ENCODE measurements at places on chromosomes 1 and 21.

DNA sequence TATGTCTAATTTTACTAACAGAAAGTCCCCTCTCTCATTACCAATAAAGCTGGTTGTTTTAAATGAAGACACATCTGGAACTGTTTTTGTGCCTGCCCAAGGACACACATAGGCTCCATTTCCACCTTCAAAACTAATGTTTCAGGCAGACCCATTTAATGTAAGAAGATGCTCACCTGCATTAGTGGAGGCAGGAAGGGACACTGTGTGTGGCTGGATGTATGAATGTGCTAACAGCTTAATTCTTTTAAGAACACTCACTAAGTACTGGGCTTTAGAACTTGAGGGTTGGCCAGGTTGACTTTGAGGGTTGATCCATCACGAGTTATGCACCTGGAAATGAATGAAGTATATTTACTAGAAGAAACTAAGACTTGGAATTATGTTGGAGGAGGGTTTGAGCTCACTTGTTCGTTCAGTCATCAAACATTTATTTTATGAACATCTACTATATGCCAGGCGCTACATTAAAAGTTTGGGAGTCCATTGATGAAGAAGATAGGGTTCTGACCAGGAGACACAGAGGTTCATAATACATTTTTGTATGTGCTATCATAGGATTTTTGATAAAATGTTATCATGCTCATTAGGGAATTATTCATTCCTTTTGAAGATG, 5.4 kb downstream of the JUN start:
- DNase-seq = no peak

GRCh38 chr1:170077926-170078325, 3.4 kb upstream of the KIFAP3 start:
- no peak for DNase-seq

- no peak for DNase-seq
Measured at GRCh38 chr1:62068416-62068843, 126.2 kb upstream of the L1TD1 start.

DNA sequence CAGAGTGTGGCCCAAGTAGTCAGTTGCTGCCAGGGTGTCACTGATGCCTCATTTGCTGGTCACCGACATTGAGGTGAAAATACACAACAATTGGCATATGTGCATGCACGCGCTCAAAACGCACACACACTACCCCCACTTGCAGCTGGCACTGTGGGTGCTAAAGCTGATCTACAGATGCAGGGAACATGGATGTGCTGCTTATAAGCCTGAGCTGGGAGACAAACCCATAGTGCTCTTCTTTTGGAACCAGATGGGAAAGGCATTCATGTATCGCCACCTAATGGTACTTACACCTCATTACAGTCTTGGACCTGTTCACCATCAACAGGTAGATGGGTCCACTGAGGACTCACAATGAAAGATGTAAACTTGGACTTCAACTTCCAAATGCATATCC, 70.3 kb upstream of the CAMK1G start:
- DNase-seq = peak; percentile 70

DNA sequence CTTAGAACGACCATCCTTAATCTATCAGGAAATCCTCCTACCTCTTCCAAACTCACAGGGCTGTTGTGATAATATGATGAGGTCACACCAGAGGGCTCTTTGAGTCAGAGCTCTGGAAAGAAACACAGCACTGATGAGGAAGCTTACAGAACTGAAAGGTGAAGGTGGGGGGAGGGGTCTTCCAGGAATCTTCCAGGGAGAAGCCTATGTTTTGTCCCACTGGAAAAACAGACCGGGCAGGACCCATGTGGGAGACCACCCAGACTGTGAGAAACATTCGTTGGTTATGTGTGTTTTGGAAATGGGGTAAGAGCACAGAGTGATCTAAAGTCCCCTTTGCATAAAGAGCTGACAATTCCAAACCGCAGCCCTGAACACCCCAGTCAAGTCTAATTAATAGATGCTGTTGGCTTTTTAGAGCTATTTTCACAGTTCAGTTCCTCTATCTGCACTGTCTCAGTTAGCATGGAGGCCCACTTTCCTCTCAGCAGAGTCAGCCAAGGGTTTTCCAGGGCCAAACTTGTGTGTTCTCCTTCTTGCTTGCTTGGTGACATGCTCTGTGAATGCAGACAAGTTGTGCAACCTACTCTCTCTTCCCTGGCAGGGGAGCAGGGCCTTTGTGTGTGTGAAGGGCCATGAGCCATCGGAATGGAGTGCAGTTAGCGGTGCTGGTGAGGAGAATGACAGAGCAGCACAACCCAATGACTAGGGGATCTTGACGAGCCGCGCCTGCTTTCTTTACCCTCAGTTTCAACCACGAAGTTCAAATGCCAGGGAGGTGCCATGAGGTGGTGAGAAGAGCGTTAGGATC, 12.3 kb downstream of the PHLDA3 start:
- DNase-seq = peak; percentile 4

GRCh38 chr1:37875833-37876232, 16.4 kb upstream of the MTF1 start:
- no peak for DNase-seq

- no peak for DNase-seq
Measured at GRCh38 chr1:99943223-99943794, 26.5 kb upstream of the SLC35A3 start.

DNA sequence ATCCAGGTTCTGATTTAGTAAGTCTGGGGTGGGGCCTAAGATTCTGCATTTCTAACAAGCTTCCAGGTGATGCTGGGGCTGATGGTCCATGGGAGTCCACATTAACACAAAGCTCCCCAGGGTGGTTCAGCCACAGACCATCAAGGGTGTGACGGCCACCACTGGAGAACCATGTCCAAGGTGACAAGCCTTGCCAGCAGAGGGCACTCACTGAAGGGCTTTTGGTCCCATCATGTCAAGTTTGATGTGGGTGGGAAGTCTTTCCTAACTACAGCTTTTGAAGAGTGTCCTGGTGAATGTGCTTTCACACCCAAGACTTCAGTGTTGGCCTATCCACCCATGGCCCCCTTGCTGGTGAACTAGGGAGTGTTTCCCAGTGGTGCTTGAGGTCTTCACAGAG, 67.1 kb downstream of the UBE2T start:
- DNase-seq = peak; percentile 15

DNA sequence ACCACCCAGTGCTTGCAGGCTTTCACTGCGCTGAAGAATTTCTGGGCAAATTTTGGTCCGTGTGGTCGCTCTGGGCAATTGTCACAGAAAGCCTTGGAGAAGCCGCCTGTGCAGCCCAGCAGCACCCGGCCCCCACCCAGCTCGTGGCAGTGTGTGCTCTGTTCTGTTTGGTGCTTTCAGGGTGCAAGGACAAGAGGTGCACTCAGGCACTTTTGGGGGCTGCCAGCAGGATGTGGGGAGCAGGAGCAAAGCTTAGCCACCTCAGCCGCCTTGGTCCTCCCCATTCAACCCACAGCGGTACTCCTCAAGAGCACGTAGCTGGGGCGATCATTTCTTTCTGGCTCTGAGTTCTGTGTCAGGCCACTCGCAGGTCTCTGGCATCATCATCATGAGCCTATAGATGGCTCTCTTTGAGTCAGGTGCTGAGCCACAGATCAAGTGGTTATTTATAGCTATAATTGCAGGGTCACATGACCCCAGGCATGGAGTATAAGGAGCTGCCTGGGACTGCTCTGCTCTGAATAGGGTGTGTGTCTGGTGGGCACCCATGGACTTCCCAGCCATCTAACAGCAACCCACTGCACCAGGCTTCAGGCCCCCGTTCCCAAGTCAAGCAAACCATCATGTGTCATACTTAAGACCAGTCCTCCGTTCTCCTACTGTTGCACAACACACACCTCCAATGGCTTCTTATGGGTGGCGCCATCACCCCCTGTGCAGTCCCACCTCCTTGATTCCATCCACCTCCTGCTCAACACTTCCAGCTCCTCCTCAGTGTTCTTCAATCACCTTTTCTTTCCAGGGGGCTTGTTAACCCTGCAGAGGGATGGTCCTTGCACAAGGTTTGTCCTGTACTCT, 18.1 kb upstream of the TENT5C start:
- no peak for DNase-seq

DNA sequence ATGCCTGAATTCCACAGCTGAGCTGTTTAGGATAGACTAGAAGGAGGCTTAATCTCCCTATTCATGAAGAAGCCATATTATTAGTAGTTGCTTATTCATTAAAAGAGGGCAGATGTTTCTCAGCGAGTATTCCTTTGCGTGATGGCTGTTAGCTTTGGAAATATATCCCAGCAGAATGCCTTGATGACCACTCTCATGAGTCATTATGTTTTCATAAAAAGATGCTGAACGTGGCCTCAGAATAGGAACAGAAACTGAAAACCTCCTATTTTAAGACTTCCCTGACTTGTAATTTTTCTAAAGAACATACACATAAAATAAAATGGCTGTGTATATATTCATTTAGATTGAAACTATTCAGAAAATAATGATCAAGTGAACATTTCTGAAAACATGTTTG, 9.6 kb upstream of the PLA2G4A start:
- no peak for DNase-seq

DNA sequence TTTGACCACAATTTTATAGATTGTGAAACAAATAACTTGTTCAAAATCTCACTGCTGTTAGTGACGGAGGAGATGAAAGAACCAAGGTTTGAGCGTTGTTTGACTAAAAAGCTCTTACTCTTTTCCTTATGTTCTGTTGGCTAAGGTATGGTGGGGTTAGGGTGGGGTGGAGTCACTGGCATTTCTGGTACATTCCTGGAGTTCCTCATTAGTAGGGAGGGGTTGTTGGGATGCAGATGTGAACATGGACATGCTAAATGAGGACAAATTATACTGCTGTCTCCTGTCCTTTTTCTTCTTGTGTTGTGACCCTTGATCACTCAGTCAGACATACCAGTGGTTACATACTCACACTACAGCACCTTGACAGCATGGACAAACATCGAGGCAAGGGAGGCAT, 26.2 kb upstream of the CD1D start:
- no peak for DNase-seq

DNA sequence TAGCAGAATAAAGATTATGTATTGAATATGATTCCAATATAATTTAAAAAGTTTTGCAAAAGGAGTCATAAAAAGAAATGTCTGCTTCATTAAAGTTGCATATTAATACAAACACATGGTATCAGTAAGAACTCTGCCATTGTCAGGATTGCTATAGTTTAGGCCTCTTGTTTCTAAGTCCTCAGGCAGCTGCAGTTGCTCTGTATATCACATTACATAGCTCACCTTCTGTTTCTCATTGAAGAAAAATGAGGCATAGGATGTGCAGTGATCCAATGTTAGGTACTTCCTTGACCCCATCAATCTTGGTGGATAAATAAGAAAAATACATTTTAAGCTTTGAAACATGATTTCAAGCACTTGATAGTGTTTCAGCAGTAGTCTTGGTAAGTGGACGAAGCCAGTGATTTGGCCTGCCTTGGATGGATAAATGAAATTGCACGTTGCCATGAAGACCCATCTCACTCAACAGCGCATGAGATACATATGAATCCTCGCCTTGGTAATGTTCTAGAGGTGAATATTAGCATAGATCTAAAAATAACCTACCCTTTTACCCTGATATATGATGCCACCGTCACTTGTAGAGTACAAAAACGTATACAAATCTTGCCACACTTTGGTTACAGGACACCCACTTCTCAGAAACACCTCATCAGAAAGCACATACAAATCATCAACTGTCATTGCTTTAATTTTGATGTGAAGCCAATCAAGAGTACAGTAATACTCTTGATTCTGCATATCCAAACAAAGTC, 25.3 kb downstream of the ZFYVE9 start:
- no peak for DNase-seq

GRCh38 chr1:51072043-51072439, 30.0 kb upstream of the C1orf185 start:
- no peak for DNase-seq

DNA sequence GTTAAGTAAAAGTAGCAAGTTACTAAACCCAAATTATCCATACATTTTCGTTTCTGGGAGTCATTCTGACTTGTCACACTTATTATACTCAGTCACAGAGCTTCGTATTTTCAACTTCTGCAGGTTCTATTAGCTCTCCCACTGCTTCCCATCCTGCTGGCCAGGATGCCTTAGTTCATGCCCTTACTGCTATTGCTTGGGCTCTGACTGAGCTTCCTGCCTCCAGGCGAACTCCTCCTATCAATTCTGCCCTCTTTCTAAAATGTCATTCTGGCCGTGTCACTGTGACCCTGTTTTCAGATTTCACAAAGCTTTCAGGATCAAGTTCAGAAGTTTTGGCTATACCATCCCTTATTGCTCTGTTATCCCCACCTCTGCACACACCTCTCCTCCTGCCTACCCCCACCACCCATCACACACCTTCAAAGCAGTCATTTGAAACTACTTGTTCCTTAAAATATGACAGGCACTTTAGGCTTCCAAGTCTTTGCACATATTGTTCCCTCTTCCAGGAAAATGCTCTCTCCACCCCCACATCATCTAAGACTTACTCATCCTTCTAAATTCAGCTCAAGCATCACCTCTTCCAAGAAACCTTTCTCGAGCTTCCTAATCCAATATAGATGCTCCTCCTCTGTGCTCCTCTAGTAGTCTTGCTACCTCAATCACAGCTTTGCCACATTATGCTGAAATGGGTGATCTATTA, 278.0 kb downstream of the BRINP2 start:
- no peak for DNase-seq

GRCh38 chr21:45531393-45532215, 10.6 kb downstream of the SLC19A1 start:
- no peak for DNase-seq

- no peak for DNase-seq
Measured at GRCh38 chr1:30283199-30283962, 440.0 kb downstream of the MATN1 start.

- DNase-seq = no peak
Measured at GRCh38 chr1:33617451-33617850, 145.0 kb downstream of the ZSCAN20 start.

GRCh38 chr1:24250791-24251190, 63.7 kb upstream of the IFNLR1 start:
- DNase-seq = no peak

- peak; percentile 29 for DNase-seq
Measured at GRCh38 chr1:20440785-20441200, 45.2 kb downstream of the CAMK2N1 start.

GRCh38 chr1:77415579-77415978, 133.8 kb downstream of the AK5 start:
- no peak for DNase-seq

- no peak for DNase-seq
Measured at GRCh38 chr1:187018291-187018690, 189.5 kb downstream of the PLA2G4A start.

GRCh38 chr1:67170751-67171573, 4.7 kb downstream of the IL23R start:
- DNase-seq = no peak

DNA sequence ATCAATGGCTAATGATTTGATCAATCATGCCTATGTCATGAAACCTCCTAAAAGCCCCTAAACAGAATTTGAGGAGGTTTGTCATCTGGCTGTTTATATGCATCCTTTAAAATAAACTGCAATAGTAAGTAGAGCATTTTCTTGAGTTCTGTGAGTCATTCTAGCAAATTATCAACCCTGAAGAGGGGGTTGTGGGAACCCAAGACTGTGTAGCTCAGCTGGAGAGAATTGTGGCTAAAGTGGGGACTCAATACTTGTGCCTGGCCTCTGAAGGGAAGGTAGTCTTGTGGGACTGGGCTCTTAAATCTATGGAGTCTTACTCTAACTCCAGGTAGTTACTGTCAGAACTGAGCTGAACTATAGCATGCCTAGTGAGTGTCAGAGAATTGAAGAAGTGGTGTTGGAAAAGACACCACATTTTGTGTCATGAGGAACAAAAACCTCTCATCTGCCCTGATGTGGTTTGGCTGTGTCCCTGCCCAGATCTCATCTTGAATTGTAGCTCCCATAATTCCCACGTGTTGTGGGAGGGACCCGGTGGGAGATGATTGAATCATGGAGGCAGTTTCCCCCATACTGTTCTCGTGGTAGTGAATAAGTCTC, 402.4 kb downstream of the USH2A start:
- DNase-seq = no peak

- DNase-seq = no peak
Measured at GRCh38 chr1:19110257-19110927, 99.7 kb downstream of the UBR4 start.

All from NCI-H510A treated with DMSO at 0.1 percent for 48 hours (cell line).